ENCODE measurements at places on chromosomes 12 and 14.

DNA sequence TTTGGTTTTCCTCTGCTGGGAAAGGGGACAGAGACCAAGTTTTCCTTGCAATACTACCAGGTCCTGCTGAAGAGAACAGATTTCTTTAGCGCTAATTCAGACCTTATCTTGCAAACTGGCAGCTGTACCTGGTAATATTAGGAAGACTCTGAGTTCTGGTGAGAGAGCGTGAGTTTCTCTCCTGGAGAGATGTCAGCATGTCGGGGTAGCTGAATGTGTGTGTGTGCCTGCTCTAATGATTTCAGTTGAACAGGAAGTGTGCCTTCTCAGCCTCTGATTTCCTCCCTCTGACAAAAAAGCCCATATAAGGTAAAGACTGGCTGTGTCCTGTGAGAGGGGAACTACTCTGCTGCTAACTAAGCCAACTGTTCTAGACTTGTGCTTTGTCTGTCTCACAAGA is 10.3 kb upstream of the ERP27 start:
- DNase-seq = no peak

GRCh38 chr14:98798099-98798498 is 473.9 kb downstream of the BCL11B start:
- no peak for DNase-seq

- no peak for DNase-seq
These were observed 93.6 kb downstream of the STAB2 start for GRCh38 chr12:103680591-103681141.

DNA sequence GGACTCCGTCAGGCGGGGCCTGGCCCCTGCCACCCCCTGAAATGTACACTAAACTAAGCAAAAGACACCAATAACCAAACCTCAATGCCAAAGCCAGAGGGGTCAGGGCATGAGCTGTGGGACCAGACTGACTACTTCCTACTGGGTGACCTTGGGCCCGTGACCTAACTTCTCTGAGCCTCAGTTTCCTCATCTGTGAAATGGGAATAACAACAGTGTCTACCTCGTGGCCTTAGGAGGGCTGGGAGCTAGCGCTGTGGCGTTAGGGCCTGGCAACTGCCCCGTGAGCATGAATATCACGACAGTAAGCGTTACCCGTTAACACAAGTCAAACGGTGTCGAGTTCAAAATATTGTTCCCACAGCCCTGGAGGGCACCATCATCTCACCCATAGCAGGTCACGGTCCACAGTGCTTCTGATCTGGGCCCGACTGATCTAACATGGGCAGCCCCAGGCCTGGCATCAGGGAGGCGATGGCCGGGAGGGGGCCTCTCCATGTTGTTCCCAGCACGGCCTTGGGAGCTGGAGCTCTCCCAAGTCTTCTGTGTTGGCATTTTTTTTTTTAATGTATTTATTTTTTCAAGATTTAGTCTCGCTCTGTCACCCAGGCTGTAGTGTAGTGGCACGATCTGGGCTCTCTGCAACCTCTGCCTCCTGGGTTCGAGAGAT is 52.2 kb downstream of the TESC start:
- no peak for DNase-seq

GRCh38 chr14:96574633-96575632 is 72.8 kb downstream of the PAPOLA start:
- DNase-seq = peak; percentile 31

DNA sequence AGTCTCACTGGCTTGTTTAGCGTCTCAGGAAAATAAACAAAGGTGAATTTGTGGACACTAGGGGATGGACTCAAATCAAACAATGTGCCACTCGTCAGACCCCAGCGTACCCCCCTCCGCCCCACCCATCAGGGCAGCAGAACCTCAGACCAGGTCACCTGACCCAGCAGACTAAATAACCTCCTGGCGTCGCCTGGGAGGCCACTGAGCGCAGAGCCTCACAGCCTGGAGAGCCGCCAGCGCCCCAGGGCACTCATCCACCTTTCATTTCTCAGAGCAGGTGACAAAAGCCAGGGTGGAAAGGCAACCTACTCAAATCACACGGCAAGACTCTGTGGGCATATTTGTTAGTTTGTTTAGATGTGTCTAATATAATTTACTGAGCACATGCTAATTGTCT is 100.9 kb downstream of the DICER1 start:
- DNase-seq = no peak

GRCh38 chr12:62335796-62336195 is 75.6 kb downstream of the USP15 start:
- no peak for DNase-seq

DNA sequence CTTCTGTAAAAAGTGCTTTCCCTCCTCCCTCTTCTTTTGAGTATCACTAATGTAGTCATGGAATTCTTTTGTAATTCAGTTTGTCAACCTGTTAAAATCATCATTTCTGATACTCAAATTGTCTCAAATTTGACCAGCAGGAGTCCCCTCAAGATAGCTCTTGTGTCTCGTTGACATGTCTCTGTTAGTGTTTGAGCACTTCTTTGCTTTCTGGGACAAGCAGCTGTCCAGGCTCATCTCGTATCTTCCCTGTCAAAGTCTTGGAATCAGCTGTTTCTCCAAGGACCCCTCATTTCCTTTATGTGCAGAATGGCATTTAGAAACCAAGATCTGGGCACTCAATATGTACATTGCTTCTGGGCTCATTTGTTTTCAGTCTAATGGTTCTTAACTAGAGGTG is 10.7 kb downstream of the CIPC start:
- no peak for DNase-seq

- no peak for DNase-seq
These were observed 6.3 kb downstream of the RNF10 start for GRCh38 chr12:120540445-120540844.

- no peak for DNase-seq
These were observed 139.7 kb downstream of the SLCO1B3 start for GRCh38 chr12:20950248-20950647.

DNA sequence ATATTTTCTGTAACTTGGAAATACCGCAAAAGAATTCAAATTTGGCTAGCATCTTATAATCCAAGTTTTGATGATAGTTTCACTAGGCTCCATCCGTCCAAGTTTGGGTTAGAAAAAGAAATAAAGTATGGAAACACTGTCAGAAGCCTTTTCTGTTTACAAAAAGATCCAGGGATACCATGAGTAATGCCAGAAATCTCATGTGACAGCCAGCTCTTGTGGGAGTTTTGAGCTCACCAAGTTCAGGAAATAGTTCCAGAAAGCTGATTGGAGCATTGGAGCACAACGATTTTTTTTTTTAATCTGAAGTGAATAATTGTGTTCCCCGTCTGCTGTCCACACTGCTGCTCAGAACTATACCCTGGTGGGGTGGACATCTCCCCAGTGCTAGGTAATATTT is 229.7 kb upstream of the NPAS3 start:
- no peak for DNase-seq

- DNase-seq = no peak
These were observed 7.1 kb downstream of the LTBR start for GRCh38 chr12:6391013-6391412.

DNA sequence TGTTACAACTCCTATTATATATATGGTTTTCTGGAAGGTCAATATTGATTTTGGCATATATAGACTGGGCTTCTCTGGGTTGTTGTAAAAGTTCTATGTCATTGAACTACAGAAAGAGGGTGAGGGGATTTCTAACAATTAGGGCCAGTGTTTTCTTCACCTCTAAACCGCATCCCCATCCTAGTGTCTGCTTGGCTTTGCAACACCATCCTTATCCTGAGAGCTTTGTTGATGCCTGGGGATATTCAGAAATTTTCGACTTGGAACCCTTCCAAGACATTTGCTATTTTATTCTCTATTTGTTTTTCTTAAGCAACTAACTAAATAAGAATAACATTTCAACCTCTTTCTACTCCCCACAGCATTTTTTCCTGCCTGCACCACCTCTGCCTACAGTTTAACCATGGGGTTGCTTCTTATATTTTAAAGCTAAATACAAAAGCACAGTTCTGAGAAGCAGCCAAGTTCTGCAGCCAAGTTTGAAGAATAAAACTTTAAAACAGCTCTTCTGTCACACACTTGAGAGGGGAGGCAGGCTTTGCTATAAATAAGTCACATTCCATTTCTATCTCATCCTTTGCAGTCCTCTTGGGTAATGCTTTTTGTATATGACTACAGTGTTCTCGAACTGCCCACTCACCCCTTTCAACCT is 53.4 kb downstream of the RGS6 start:
- no peak for DNase-seq

- no peak for DNase-seq
These were observed at the start of gene PELI2 for GRCh38 chr14:56117765-56118610. TSS of gene PELI2 (plus strand) at chr14:56118411. CDS start at chr14:56118661, 250 bp downstream.

- no peak for DNase-seq
These were observed 127.6 kb upstream of the GSC start for GRCh38 chr14:94897561-94897960.

- DNase-seq = no peak
These were observed 17.5 kb downstream of the MED13L start for GRCh38 chr12:116259800-116260577.

GRCh38 chr12:44020555-44020954 is 184.7 kb downstream of the TMEM117 start:
- DNase-seq = no peak

- DNase-seq = no peak
These were observed 589 bp upstream of the HVCN1 start for GRCh38 chr12:110689281-110690126.

DNA sequence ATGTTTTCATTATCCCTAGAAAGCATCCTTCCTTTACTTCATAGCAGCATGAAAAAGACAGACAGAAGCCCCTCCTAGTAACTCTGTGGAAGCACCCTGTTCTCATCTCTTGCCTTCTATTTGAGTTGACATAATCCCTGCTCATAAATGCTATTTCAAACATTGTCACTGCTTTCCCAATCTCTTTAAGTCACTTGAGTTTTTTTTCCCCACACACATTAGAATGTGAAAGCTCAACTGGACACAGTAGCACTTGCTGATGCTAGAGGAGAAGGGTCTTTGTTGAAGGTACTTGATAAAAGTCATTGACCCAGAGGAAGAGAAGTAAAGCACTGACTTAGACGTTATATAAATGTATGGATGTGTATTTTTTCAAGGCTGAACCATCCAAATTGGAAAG is 3.0 kb downstream of the E2F7 start:
- DNase-seq = no peak

GRCh38 chr14:91280129-91280528 is 35.6 kb upstream of the GPR68 start:
- no peak for DNase-seq

DNA sequence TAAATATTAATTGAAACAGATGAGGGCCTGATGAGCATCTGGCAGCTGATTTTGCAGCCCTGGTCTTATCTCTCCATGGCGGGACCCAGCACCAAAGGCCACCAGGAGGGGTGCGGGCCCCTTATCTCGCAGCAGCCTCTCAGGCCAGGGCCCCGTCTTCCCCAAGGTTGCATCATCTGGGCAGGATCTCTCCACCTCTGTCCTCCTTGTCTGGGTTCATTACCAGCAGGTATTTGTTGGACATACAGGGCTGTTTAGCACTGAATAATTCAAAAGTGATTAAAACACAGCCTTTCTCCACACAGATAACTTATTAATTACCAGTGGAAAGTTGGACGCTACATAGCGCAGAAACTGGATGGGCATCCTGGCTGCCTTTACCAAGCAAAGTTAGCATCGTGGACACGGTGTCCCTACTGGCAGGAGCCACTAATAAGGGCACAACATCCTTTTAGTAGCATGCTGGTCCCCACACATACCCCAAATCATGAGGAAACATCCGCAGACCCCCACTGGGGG is 25.8 kb downstream of the TMEM120B start:
- DNase-seq = no peak

DNA sequence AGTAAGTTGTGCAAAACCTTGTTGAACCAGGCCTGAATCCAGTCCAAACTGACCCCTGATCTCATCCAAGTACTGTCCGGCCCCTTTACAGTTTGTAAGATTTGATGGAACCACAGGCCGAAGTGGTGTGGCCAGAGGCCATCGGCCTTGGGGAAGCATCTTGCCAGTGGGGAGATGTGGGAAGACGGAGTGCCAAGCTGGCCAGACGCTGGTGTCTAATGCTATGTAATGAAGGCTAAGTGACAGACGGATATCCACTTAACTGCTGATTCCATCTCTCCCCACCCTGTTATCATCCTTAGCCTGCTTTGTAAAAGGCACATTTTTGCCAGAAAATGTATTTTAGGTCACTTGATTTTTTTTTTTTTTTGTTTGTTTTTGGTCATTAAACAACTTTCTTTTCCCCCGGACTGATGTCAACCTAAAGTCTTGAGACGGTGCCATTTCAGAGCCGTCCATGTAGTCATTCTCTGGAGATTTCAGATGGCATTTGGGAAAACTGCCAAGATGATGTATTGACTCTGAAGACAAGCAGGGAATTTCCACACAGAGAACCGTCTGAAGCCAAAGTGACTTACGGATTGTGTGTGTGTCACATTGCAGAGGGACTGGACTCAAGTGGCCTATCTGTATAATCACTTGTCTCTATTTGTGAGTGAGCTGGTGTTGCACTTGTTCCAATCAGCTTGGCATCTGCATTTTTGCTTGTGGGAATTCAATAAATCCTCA is 86.5 kb upstream of the MANSC4 start:
- no peak for DNase-seq

DNA sequence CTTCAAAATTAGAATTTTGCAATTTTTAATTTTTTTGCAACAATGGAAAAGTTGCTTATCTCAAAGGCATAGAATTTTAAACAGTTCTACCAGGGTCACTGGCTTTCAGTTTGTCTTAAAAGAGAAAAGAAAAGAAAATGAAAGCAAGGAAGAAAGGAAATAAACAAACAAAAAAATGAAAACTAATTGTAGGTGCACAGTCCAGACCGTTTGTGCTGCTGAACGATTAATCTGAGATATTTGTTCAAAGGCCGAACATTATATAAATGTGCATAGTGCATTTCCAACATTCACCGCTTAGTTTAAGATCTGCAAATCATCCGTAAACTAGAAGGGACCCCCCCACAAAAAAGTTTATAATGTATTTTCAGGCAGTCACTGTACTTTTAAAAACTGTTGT is 5.5 kb upstream of the OTX2 start:
- DNase-seq = no peak

- DNase-seq = no peak
These were observed 105.0 kb downstream of the DNAH10 start for GRCh38 chr12:123867141-123867540.

GRCh38 chr14:47857646-47858045 is 182.2 kb upstream of the MDGA2 start:
- no peak for DNase-seq

DNA sequence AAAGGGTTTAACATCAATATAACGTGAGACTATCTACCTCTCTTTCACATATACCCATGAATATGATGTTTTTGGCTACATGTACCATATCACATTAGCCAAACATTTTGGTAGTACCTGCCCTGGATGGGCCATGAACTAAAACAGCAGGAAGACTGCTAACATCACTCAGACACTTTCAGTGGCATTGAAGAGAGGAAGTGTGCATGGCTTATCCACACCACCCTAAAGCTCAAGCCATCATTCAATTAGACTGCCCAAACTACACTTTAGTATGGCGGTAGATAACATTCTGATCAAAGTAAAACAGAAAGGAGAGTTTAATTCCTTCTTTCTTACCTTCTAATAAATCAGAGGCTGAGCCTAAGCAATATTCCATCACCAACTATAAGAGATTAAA is 103.0 kb downstream of the PEBP1 start:
- DNase-seq = no peak

GRCh38 chr14:59356312-59356711 is 108.9 kb downstream of the GPR135 start:
- no peak for DNase-seq
